Activated T-cell treated with anti-CD3 and anti-CD28 coated beads, Interleukin-2, amount 50 U/mL, for 48 hours (primary cell): ENCODE measurements at places on chromosomes 5 and 9.
A peak's percentile ranks its signal among the peaks of the same experiment; 100 is the strongest.

- no peak for DNase-seq
These were observed 1642.4 kb downstream of the EFNA5 start for GRCh38 chr5:106028314-106028713.

GRCh38 chr5:14041528-14042192 lies 97.2 kb upstream of the DNAH5 start:
- no peak for DNase-seq

DNA sequence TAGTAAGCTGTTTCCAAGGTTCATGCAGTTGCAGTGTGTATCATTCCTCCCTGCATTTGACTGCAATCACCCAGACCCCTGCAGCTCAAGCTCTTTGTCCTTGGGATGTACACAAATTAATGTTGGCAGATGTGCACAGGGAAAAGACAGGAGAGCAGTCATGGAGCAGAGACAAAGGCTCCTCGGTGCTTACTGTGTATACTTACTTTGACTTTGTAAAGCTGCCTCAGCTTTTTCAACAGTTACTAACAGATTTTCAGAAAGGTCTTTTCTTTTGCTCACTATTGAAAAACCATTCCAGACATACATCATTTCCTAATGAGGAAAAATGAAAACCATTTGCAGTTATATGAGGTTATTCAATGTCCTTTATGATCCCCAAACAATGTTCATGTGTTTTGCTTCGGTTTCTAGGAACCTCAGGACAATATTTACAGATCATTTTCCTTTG lies 124.9 kb downstream of the TTC39B start:
- DNase-seq: no peak

DNA sequence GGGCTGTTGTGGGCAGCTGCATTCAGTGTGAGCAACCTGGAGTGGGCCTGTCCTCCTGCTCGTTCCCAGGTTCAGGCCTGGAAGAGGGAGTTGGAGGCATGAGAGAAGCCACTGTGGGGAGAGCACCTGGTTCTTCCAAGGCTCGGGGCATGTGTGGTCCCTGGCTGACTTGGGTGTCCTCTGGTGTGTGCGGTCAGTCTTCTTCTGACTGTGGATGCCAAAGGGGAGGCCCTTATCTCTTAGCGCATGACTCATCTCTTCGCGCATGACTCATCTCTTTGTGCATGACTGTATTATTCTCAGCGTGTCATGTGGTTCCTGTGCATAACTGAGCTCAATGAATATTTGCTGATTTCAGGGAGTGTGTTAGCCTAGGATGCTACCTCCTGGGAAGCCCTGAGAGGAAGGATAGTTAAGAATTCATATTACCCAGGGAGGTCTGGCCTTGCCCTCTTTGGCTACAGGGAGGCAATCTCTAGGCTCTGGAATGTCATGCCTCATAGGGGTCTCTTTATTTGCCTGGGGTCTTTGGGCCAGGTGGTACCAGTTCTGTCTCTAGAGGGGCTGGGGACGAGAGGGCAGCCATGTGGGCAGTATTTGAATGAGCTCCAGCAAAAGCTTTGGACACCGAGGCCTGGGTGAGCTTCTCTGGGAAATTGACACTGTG lies 188.7 kb downstream of the HSPA4 start:
- DNase-seq: peak; percentile 64

GRCh38 chr5:126970517-126971017 lies 59.8 kb downstream of the MARCHF3 start:
- DNase-seq: no peak

GRCh38 chr9:19926774-19927173 lies 137.9 kb upstream of the SLC24A2 start:
- DNase-seq: no peak

- DNase-seq: no peak
These were observed 210.7 kb upstream of the TNC start for GRCh38 chr9:115328677-115329076.

DNA sequence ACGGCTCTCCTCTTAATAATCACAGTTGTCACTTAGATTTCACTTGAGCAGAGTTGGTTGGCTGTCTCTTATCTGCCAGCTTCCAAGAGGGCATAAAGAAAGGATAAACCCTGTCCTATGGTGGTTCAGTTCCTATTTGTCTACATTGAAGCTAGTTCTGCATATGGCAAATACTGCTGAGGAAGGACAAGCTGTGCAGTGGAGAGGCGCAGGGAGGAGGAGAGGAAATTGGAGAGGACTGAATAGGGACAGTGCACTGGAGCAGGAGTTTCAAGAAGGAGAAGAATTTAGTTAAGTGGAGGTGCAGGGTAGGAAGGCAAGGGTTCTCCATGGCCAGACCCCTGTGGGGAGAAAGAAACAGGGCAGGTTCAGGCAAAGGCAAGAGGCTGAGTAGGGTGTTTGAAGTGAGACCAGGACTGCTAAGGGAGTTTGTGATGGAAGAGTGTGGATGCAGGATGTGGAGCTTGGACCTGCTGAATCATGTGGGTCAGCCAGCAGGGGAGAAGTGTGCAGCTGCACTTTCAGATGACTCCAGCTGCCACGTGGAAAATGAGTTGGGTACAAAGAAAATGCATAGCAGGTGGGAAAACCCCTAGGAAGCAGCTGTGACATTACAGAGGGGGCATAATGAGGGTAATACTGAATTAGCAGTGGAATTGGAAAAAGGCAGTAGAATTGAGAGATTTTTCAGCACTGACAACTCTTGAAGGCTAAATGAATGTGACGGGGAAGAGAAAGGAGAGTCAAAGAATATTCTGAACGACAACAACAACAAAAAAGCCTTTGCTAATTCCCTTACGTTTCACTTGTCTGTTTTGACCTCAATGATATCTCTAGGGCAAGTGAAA lies 66.8 kb downstream of the MAMDC2 start:
- DNase-seq: no peak
